ENCODE measurements at places on chromosomes 5 and 9. TPM values are rescaled to one million over a fixed set of nuclear protein-coding genes. Genes with fewer than 3 reads are reported as not detected.

DNA sequence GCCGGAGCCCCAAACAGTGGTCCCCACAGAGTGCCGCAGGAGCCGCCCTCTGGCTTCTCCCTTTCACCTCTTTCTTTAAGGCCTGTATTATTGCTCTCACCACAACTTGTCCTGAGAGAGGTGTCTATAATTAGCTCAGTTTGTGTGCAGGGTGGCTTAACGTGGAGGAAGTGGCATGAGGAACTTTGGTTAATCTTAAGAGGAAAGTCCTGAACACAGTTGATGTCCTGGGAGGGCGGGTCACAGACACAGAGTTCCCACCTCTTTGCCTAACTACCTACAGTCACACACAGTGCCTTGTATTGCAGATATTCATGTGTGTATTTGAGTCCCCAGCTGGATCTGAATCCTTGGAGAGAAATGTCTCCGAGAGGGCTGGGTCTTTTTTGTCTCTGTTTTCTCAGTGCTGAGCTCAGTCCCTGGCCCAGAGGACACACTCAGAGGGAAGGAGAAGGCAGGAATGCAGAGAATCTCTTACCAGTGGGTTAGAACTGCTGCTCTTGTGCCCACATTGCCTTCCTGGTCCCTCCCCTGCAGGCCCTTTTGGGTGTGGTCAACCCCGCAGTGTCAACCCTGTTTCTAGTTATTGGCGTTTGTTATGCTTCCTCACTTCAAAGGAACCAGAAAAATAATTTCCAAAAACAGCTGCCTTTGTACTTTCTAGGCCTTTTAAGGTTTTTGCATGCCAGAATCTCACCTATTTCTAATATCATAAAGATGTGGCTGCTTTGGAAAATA, 392.5 kb downstream of the KDM4C start:
- no peak for DNase-seq

DNA sequence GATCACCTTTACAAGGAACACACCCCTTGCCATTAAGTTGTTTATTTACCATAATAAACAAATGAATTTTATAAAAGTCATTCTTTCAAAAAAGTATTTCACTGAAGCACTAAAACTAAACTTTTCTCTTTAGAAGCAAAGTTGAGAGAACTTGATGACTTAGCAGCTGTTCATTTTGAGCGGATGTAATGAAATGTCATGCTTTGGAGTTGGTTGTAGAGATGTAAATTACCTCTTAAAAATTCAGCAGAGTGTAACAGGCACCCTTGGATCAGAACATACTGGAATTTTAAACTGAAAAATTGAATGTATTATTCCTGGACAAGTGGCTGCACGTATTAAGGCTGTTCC, 617.2 kb downstream of the PDE4D start:
- DNase-seq, result no peak

DNA sequence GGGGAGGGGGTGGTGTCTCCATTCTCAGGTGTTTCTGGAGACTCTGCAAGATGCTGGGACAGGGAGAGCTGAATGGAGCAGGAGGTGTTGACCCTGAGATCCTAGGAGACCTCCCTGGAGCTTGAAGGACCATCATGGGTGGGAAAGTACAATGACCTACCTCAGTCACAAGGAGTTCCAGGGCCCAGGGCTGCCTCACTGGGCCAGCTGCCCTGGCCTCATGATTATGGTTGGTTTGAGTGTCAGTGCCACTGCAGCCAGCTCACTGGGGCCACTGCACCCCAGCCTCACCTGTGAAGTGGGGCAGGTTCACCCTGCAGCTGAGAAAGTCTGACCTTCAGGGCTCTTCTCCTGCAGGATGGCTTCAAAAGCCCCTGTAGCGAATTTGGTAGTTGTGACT, 372.5 kb downstream of the IRX2 start:
- no peak for DNase-seq

GRCh38 chr5:23507278-23507685, at the start of gene PRDM9:
PRDM9 (plus strand) TSS chr5:23507609; CDS start chr5:23509034, 1,425 bp downstream.
- DNase-seq, result no peak

SPATA31D4 gene
- not detected for total RNA-seq

DNA sequence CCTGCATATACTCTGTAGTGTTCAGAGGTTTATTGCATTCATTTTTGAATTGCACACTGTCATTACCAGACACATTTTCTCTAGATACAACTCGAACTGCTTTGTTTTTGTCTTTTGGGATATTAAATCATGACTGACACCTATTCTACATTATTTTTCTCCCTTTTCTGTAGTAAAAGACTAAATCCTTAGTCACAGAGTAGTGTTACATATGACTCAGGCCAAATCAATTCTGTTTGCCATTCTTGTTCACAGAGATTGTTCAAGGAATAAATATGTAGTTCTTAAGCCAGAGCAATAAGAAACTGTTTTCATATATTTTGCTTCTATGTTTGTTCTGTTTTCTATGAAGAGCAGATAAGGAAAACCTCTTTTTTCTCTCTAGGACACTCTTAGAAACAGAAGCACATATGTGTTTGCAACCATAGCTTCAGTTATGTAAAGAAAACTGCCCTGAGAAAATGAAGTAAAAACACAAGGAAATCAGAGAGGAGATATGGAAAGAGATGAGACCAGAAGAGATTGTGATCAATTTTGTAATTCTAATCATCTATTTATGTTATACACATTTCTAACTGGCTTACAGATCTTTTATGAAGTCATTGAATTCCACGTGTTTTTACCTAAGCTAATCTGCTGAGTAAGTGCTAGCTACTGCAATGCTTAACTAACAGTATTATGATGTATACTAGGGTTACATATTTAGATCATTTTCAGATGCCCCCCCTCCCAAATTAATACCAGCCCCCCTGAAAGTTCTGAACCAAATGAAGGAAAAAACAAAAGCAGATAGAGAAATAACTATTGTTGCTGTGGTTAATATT, 1995.6 kb upstream of the CDH6 start:
- no peak for DNase-seq

DNA sequence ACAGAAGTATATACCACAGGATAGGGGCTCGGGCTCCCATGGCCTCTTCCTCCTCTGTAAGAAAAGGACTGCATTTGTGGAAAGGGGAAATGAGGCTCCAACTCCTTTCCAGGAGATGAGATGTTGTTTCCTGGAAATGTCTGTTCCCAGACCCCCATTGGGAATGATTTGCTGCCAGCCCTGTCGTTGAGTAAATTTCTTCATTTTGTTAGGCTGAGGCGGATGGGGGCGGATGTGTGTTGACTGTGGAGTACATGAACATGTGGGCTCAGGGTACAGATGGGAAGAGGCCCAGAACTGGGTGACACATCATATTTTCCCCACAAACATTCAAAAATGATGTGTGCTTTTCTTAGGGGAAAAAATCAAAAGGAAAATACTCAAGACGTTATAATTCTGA, 28.8 kb upstream of the TNFAIP8 start:
- no peak for DNase-seq

MSANTD3 gene
- total RNA-seq, result 73.1 TPM

PCDHGA12 gene
- not detected for total RNA-seq

- no peak for DNase-seq
Measured at GRCh38 chr5:8239198-8239597, 370.2 kb downstream of the MTRR start.

- no peak for DNase-seq
Measured at GRCh38 chr5:109411627-109412026, 1.9 kb upstream of the PJA2 start.

LHFPL2 gene
- total RNA-seq, result 15.3 TPM

GRCh38 chr5:50663636-50664035, 2.8 kb upstream of the PARP8 start:
- no peak for DNase-seq

DNA sequence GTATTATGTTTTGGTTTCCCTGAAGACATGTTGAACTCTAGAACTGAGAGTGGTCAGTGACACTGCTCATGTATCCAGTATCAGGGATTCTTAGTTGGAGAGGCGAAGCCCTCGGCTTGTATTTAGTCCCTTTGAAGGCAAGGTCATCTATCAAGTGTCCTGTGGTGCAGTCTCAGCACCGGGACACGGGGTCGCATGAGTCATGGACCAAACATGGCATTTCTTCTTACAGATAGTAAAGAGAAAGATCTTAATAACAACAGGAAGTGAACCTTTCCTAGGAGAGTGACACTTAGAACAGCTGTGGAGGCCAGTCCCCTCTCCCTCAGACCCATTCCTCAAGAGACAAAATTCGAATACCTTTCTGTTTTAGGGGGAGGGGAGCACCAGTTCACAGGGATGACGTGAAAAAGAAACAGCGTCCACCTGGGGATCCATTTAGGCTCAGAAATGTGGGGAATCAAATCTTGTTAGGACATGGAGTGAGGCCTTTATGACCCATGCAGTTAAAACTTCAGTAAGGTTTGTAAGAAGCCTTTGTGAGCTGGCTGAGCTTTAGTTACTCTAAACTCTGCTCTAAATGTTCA, 86.5 kb downstream of the ADGRV1 start:
- no peak for DNase-seq

DNA sequence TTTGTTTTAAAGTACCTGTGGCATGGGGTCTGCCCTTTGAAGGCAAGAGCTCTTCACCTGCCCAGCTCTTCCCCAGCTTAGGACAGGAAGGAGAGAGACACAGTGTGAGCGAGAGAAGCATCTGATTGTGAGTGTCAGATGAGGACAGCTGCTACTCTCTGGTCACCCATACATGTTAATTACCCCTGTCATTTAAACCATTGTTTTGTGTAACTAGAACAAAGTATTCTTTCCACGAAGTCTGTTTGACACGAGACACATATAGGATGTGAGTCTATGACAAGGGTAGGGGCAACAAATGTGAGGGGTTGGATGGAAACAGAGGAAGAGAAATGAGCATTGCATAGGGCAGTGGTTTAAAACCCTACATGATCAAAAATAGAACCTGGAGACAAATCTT, 3.0 kb upstream of the CD274 start:
- DNase-seq, result no peak

DNA sequence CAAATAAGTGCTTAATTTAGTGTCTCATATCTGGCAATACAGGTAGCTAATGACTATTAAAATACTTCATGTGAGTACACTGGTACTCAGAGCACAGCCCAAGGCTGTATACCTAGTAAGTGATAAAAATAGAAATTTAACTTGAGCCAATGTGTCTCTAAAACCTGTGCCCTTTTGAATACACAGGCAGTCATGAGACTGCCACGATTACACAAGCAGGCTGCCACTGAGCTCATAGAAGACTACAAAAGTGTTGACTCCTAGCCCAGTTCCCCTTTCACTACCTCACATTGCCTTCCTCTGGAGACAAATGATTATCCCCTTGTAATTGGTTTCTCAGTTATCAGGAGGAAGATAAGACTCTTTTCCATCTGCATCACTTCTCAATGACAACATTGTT, 66.3 kb upstream of the PAPPA start:
- peak; percentile 10 for DNase-seq

- no peak for DNase-seq
Measured at GRCh38 chr9:115396071-115396529, 278.1 kb upstream of the TNC start.

SLC36A2 gene
- total RNA-seq, result not detected

GRCh38 chr5:54743997-54744788, 226.6 kb downstream of the SNX18 start:
- DNase-seq, result peak; percentile 82

DNA sequence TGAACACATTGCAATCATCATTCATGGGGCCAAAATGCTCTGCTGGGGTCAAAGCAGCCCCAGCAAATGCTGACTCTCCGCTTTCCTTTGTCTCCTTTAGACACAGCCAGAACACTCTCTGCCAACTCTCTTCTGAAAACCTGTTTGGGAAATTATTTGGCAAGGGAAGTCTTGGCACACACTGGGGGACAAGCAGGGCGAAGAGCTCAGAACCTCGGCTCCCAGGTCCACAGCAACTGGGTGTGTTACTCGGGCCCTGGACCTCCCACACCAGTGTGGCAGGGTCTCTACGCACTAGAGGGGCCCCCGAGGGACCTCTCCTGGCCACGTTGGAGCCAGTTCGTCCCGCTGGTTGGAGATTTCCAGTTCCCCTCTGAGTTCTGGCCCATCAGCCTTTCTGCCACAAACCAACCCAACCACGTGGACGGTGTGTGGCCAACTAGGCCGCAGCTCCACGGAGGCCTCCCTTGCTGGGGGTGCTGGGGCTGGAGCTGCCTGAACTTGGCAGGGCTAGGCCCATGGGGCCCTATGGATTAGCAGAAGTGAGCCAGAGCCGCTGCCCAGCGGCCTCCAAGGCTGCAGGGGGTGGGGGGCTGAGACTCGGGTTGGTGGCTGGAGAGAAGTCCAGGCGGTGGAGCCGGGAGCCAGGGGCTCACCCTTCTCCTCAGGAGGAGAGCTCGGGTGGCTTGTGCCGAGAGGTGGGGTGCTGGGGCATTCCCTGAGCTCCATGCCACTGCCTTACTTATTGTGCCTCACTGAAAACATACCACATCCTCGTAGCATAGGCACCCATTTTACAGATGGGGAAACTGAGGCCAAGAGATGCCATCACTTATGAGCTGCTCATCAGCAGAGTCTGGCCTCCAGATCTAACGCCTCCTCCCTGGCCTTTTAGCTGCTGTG, 46.8 kb upstream of the RNU6ATAC start:
- DNase-seq, result peak; percentile 32

NDOR1 gene
- 5.7 TPM for total RNA-seq

DNA sequence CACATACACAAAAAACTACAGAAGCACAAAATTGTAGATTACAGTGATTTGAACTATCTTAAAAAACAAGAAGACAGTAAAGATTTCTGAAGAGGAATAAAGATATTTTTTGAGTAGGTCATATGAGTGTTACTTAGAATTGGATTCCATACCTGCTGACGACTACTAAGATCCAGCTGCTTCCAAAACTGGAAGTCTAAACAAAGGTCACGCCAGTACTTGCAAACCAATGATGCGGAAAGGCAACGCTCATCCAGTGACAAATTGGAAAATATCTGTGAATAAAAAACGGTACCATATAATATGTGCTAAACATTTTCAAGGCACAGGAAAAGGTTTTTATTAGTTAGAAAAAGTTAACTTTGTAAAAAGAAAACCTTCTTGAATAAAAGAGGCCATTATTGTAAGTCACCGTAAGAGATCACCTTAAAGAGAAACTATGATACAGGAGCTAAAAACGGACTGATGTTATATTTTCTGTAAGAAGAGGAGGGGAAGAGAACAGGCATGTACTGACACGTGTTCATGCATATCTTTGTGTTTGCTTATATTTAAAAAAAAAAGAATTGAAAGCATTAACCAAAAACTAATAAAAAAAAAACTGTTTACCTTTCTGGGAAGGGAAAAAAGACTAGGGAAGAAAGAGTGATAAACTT, 14.1 kb downstream of the FBXL17 start:
- DNase-seq, result no peak

DNA sequence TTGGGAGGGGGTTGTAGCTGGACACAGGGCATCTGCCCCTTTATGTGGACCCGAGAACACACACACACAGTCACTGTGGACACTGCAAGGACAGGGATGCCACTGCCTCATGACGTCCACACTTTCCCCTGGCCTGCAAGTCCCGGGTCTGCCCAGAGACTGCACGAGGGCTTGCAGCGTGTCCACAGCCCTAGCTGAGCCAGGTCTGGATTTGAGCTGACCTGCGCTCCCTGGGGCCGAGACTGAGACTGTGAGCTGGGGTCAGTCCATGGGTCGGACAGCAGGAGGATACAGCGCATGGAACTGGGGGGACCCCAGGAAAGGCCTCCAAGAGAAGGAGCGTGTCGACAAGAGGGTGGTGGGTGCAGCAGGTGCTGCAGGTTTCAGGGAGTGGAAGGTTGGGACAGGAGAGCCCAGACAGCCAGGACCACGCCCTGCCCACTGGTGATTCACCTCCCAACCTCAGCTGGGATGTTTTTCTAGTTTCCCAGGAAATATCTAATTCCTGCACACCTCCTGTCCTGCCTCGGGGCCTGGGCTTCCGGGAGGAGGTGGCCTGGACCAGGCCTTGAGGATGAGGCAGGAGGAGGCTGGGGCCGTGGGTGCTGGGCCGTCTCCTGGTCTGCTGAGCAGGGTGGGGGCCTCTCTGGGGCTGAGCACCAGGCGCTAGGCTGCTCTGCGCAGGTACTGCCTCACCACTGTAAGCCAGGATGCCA, 806 bp upstream of the RNF224 start:
- DNase-seq, result peak; percentile 45

All from MG63 (cell line).